ENCODE measurements at places on chromosomes 2 and 18. TPM values are rescaled to one million over a fixed set of nuclear protein-coding genes. Genes with fewer than 3 reads are reported as not detected.

The CDH19 gene
- 60.2 TPM for total RNA-seq

The HMSD gene
- total RNA-seq = 0.81 TPM

The ARHGEF4 gene
- total RNA-seq = 4.2 TPM

- DNase-seq = no peak
Observed at GRCh38 chr2:241873803-241874110, 4.2 kb downstream of the RTP5 start.

DNA sequence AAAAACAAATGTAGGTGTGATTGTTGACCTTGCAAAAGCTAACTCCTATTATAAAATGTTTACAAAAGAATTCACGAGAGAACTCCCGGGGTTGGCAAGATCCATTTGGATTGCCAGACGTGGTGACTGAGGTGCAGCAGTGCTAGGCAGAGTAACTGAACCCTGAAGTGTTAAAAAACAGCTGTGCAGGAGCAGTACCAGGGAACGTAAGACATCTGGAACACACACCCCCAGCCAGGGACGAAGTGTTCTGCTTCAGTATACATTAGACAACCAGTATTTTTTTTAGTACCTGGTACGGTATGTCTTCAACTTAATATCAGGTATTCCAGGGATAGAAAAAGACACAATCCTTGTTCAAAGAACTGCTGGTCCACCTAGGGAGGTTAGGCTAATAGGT lies 272.1 kb upstream of the EPAS1 start:
- no peak for DNase-seq
